ENCODE measurements at places on chromosomes 5 and 9.

DNA sequence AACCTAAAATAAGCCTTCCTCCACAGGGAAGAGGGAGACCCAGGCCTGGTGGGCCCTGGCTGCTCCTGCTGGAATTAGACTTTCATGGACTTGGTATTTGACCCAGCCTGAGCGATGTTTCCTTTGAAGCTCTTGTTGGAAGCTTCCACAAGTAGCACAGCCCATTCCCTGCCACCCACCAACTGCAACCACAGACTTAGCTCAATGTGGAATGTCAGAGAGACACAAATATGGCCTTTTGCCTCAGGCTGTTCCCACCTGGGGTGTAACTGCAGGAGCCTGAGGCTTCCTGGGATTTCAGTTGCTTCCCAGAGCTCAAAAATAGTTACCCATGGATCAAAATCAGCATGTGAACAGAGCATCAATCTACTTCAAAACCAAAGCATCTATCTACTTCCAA is 70.3 kb upstream of the LHFPL2 start:
- no peak for DNase-seq

DNA sequence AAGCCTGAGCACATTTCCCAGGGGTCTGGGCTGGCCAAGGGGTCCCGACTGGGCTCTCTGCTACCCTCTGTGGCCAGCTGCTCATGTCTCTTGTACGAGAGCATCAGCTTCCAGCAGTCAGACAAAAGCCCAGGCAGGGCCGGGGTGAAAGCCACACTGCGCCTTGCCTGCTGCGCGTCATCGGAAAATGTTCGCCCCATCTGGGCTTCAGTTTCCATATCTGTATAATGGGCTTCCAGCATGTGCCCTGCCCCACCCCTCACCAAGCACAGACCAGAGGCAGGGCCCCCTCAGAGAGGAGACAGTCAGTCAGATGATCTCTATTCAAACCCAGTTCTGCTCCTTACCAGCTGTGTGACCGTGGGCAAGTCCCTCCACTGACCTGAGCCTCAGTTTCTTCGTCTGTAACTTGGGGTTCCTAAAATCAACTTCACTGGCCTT is 8.0 kb upstream of the GRHPR start:
- DNase-seq, result no peak

DNA sequence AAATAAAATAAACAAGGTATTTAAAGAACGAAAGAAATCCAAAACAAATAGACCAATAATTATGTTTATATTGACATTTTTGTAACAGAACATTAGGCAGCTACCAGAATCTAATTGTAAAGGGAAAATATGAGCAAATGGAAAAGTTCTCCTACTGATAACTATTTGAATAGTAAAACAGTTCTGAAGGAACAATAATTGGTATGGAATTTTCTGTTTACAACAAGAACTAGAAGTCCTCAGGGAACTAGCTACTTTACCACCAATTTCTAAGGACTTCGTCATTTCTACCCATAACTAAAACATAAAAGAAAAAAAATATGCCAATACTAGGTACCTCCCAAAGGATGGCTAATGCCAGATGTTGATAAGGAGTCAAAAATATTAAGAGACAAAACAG is 58.5 kb downstream of the AP3B1 start:
- DNase-seq, result no peak

- no peak for DNase-seq
Measured at GRCh38 chr9:18056993-18057369, 417.0 kb upstream of the ADAMTSL1 start.

DNA sequence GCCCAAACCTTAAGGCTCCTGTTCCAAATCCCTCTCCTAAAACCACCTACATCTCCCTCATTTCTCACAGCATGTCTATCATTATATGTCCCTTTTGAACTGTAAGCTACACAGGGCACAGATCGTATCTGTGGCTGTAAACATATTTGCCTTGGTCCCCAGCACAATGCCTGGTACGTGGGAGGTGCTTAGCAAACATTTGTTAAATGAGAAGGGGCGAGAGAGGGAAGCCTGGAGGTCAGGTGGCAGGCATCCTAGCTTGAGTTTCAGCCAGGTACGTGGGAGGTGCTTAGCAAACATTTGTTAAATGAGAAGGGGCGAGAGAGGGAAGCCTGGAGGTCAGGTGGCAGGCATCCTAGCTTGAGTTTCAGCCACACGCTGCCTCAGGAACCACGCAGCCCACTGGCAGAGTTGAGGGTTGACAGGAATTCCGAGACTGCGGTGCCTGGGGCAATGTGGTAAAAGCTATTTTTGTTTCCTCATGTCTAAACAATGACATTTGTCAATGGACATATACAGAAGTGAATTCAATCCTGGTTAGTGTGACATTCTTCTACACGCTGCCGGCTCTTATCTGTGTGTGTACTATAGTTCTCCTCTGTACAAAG is 113.6 kb downstream of the EFNA5 start:
- no peak for DNase-seq

- DNase-seq, result peak; percentile 23
Measured at GRCh38 chr9:124455820-124456219, 5.6 kb downstream of the ADGRD2 start.

GRCh38 chr9:129290606-129291005 is 112.5 kb upstream of the IER5L start:
- DNase-seq, result no peak

All from Peyer's patch (tissue), 4 donors.